HT1080 (cell line): ENCODE measurements at places on chromosomes 13 and 19.

DNA sequence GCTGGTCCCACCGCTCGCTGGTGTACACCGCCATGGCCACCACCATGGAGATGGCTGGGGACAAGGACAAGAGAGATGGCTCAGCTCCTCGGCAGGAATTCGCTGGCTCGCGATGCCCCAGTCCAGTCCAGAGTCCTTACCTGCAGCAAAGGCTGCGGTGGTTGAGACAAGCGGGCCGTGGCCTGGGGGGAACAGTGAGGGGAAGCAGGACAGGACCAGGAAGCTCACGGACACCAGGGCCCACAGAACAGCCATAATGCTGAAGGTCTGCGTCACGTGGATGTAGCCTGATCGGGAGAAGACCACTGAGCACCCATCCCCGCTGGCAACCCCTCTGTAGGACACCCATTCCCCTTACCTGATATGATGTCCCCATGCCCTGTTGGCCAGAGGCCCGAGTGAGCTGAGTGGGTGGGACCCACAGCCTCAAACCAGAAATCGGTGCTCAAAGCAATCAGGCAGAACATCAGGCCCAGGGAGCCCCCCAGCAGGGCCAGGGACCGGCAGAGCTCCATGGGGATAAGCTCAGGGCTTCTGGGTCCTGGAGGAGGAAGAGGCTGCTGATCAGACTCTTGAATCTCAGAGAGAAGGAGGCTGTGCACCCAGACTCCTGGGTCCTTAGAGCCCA, 319 bp downstream of the NKG7 start:
- no peak for DNase-seq

- peak; percentile 99 for DNase-seq
These were observed at the start of gene TIMM44 for GRCh38 chr19:7943444-7944176. TSS of gene TIMM44 (minus strand) at chr19:7943666. CDS start at chr19:7943651, 15 bp downstream.

DNA sequence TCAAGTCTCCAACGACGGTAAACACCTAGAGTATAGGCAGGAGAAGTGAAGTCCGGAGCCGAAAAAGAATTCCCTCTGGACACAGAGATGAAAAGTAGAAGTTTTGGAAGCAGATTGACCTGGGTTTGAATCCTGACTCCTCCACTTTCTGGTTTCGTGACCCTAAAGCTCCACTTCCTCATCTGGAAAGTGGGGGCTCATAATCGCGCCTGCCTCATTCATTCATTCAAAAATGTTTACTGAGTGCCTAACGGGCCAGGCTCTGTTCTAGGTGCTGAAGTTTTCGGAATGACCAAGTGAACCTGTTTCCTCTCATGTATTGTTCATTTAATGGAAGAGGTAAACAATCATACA, 7.1 kb upstream of the EML2 start:
- DNase-seq = no peak

- no peak for DNase-seq
These were observed 356.6 kb downstream of the TDRD3 start for GRCh38 chr13:60753641-60754040.

GRCh38 chr13:113641426-113641825, 16.6 kb downstream of the ATP4B start:
- DNase-seq = no peak

DNA sequence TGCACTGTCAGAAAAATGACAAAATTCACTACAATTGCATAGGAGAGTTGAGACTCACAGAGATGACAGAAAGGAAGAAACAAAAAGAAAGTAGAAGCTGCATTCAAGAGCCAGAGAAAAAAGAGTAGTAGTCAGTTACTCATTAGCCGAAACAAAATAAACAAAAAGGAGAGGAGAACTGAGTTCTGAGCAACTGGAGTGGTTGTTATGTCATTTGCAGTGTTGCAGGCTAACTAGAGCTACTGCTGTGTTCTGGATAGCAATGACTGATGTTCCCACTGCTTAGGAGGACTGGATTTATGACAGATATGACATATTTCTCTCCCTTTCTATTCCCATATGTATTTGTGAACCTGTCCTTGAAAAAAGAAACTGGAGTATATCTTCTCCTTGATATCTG, 482.6 kb downstream of the RFC3 start:
- peak; percentile 25 for DNase-seq

GRCh38 chr19:38229585-38230073, 5.6 kb upstream of the DPF1 start:
- DNase-seq = peak; percentile 85

DNA sequence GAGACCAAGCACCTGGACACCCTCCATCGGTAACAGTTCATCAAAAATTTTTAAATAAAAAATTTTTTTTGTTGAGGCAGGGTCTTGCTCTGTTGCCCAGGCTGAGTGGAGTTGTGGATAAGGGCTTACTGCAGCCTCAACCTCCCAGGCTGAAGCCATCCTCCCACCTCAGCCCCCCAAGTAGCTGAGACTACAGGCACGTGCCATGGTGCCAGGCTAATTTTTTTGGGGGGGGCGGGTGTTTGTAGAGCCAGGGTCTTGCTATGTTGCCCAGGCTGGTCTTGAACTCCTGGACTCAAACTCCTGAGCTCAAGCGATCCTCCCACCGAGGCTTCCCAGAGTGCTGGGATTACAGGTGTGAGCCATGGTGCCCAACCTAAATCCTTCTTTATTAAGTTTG, 4.7 kb downstream of the LGALS7B start:
- DNase-seq = no peak

GRCh38 chr19:11096210-11096841, 7.1 kb downstream of the LDLR start:
- peak; percentile 64 for DNase-seq

DNA sequence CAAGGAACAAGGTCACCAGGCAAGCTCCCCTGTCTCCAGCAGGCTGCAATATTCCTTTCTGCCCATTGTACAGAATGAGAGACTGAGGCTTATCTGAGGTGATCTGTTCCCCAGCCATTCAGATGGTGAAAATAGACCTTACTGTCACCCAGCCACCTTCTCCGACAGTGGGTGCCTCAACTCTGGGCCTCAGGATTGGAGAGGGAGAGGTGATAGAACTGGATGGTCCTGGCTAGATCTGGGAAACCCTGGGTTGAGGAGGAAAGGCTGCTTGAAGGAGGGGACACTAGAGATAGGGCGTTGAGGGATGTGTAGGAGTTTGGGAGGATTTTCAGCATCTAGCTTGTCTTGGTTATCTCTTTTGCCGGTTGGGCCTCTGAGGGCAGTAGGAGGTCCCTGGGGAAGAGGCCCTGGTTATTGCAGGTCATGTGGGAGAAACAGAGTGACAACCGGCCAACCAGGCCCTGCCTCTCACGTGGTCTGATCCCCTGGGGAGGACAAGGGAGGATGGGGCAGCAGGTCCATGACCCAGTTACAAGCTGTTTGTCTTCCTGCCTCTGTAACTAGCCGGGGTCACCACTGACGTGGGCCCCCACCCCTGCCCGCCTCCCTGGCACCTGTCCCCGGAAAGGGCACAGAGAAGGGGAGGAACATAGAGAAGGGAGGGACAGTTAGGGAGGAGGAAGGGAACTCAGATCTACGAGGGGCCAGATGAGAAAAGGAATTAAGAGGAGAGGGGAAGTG, 8.2 kb downstream of the NFIC start:
- no peak for DNase-seq

DNA sequence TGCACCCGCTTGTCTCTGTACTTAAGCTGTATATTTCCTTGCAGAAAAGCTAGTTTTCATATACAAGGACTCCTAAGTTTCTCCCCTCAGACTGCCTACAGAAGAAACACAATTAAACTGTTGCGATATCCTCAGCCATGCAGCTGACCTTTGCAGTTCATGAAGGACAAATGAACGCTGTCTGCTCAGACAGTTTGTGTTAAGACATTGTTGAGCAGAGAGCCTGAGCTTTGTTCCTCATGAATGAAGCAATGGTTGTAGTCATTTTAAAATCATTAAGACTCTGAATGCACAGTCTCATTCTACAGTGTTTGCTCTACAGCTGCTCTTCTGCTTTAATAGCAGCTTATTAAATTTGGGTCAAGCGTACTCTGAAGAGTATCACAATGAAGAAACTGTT, 23.2 kb upstream of the MAB21L1 start:
- DNase-seq = no peak

DNA sequence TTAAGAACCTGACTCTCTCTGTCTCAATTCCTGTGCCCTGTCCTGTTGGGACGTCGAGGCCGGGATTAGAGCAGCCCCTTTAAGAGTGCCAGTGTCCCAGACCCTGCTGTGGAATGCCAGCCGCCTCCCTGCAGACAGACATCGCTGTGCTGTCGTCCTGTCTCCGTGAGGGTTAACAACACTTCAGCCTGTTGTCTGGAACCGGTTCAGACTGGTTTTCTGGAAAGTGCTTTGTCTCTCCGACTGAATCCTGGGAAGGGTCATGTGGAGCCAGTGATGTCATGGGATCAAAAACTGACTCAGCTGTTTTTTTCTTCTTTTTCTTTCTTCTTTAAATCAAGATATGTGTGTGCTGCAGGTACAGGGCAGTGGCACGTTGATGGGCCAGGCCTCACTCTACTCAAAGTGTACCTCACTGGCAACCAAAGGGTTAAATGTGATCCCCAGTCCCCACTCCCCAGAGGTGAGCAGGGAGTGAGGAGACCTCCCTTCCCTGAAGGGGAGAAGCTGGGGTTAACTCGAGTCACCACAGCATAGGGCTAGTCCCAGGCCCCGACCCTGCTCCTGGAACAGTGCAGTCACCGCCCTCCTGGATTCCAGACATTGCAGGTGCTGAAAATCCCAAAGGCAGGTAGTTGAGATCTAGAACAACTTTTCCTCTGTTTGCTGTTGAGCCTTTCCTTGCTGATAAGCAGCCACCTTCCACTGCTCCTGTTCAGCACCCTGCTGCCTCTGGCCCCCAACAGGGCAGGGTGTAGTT, 50.8 kb downstream of the TSSK6 start:
- no peak for DNase-seq

GRCh38 chr19:5094768-5095567, 126.1 kb downstream of the KDM4B start:
- no peak for DNase-seq

DNA sequence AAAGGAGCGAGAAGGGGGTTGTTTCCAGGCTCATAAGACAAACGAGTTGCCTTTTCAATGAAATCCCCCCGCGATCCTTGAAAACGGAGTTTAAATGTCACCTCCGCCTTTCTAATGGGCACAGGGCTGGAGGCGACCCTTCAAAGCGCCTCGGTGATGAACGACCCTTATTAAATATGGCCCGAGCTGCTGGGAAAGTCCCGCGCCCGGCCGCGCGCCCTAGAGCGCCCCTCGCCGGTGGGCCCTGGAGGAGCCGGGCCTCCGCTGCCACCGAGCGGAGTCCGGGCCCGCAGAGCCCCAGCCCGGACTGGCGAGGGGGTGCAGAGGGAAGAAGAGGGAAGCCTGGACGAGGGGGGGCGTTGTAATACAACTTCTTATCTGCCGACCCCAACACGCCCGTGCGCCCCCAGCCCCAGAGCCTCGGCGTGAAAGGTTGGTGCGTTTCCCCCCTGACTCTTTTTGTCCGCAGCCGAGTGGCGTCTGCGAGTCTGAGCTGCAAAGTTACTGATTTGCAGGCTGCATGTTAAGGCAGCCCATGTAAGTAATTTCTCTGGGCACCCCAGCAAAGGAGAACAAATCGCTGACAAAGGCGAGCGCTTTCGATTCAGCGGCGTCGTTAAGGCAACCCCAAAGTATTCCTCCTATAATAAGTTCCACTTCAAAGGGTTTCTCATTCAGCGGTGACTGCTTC, 11.9 kb downstream of the ZIC5 start:
- DNase-seq = no peak

DNA sequence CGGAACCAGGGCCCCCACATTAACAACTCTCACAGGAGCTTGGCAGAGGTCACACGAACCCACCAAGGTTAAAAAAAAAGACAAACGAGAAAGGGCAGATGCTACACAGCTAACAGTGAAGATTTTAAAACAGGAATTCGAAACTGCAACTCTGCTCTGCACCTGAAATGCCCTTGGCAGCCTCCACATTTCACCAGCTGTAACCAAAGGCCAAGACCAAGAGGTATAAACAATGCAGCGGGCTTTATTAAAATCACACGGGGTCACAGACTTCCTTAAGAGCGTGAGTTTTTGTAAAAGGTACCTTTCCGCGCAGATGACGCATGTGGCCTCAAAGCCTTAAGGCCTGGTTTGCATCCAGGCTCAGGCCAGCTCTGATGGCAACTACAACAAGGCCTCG, 88.2 kb downstream of the STK24 start:
- DNase-seq = no peak

DNA sequence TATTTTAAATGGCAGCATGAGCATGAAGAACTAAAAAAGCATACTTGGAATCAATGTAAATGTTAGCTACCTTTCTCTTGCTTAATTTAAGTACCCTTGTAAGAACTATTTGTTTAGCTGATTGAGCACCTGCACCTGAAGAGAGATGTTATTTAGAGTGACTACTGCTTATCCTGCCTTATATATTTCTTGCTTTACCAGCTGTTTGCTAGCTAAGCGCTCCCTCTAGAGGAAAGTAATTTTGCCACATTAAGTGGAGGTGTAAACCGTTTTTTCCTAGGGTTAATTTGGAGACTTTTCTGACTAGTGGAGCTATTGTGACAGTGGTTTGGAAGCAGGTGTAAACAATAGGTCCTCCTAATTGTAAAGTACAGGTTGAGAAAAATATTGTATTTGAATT, 19.4 kb upstream of the PSG2 start:
- peak; percentile 13 for DNase-seq
